ENCODE measurements at places on chromosomes 1 and 21. TPM values are rescaled to one million over a fixed set of nuclear protein-coding genes. Genes with fewer than 3 reads are reported as not detected.
A peak's percentile ranks its signal among the peaks of the same experiment; 100 is the strongest.

Gene EPHX1
- total RNA-seq: 30.0 TPM

Gene FAAH
- total RNA-seq: not detected

Gene BTG3
- total RNA-seq: 51.1 TPM

Gene ATG4C
- total RNA-seq: 2.0 TPM

Gene LRRIQ3
- 0.14 TPM for total RNA-seq

DNA sequence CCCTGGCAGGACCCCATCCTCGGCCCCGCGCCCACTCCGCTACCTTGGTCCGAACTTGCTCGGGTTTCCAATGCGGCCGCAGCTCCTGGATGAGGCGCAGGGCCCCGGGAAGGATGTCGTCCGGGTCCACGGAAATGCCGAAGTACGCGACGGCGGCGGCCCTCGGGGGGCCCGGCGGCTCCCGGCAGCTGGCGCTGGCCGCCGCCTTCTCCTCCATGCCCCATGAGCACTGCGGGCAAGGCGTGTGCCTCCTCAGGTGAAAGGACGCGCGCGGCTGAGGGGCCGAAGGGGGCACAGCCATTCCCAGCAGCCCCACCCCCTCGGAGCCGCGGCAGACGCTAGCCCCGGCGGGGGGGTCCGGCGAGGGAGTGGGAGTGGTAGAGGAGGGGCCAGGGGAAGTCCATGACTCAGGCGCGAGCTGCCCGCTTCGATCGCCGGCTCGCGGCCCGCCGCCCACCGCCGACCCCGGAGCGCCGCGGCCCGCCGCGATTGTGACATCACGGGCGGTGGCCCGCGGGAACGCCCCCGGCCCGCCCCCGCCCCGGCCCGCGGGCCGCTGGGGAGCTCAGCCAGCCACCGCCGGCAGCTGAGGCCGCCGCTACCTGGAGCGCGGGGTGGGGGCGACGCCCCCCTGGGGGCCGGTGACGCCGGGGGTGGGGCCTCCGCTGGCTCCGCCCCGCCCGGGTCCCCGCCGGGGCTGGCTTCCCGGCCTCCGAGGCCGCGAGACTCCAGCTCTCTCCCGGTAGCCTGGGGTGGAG lies at the start of gene ETNK2:
Gene ETNK2 (minus strand): TSS at position 493 of the 758 bp plus-strand sequence. CDS start 192 bp downstream, at position 301.
- no peak for DNase-seq

DNA sequence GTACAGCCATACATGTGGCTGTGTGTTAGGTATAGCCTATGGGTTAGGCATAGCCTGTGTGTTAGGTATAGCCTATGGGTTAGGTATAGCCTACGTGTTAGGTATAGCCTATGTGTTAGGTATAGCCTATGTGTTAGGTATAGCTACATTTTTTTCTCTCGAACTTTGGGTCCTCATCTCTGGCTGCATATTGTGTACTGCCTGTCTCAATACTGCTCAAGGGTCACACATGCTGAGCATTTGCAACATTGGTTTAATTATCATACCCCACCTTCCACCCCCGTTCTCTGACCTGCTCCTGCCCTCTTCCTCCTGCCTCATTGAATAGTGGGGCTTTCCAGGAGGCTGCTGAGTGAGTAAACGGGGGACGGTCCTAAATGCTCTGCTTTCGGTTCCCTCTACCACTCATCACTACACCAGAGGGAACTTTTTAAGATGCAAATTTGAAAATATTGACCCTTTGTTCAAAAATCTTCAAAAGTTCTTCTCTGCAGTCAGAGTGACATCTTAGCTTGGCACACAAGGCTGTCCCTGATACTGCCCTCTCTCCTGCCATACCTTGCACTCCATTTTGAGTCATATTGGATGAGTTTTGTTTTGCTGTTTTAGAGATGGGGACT lies 17.8 kb downstream of the OR2B11 start:
- no peak for DNase-seq

DNA sequence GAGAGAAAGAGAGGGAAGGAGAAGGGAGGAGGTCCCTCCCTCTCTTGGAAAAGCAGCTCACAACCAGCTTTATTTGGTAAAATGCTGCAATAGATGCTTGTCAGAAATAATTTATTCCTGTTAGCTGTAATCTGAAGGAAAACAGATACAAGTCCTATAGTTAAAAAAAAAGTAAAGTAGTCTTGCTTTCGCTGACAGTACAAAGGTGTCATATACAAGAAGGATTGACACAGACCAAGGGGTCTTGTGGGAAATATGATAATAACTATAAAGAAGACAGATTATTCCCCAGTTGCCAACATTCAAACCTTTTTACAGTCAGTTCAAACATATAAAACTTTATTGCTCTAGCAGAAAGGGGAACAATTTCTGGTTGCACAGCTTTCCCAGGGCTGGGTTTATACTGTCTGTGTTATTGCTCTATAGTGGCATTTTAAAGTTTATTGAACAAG lies 145.0 kb downstream of the PBX1 start:
- DNase-seq: no peak

- DNase-seq: no peak
These were observed 99.8 kb upstream of the ETV3 start for GRCh38 chr1:157237981-157238380.

GRCh38 chr1:208027861-208028260 lies 116.9 kb upstream of the CD34 start:
- no peak for DNase-seq

DNA sequence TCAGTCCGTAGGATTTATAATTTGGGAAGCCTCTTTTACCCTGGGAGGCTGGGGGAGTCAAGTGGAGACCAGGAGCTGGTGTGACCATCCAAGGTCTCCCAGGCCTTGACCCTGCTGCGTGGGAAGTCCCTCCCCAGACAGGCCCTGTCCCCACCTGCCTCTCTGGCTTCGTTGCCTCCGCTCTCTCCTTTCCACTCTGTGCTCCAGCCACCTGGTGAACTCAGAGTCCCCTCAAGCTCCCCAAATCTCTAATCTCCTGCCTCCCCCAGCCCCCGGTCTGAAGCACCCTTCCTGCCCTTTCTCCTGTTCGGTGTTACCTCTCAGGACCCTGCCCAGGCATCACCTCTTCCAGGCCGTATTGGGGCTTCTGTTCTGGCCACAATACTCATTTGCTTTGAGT lies 27.9 kb downstream of the CDCP2 start:
- DNase-seq: no peak

GRCh38 chr1:47437447-47438164 lies at the start of gene FOXD2:
Gene FOXD2 (plus strand): TSS chr1:47438044. CDS start chr1:47438136, 92 bp downstream.
- DNase-seq: peak; percentile 46

- no peak for DNase-seq
These were observed 34.7 kb downstream of the RGSL1 start for GRCh38 chr1:182484531-182485257.

GRCh38 chr1:175530622-175531375 lies 212.6 kb downstream of the TNR start:
- DNase-seq: peak; percentile 40

GRCh38 chr1:113223546-113223945 lies 150.5 kb downstream of the LRIG2 start:
- no peak for DNase-seq

All from G401 (cell line).